Activated CD8-positive, alpha-beta T cell treated with anti-CD3 and anti-CD28 coated beads, Interleukin-2, amount 10 ng/mL, durations not matched to agents 7 days and 5 days (primary cell): ENCODE measurements at places on chromosomes 7 and 10. TPM values are rescaled to one million over a fixed set of nuclear protein-coding genes. Genes with fewer than 3 reads are reported as not detected.

VSTM4 gene
- total RNA-seq, result not detected

TSPAN15 gene
- 3.8 TPM for total RNA-seq

DGKB gene
- not detected for total RNA-seq

GRCh38 chr7:5217851-5218331 lies 27.9 kb downstream of the WIPI2 start:
- DNase-seq, result no peak

GRCh38 chr10:113520690-113521474 lies 32.0 kb upstream of the HABP2 start:
- peak; percentile 46 for DNase-seq
